ENCODE measurements at places on chromosomes 6 and 20.

DNA sequence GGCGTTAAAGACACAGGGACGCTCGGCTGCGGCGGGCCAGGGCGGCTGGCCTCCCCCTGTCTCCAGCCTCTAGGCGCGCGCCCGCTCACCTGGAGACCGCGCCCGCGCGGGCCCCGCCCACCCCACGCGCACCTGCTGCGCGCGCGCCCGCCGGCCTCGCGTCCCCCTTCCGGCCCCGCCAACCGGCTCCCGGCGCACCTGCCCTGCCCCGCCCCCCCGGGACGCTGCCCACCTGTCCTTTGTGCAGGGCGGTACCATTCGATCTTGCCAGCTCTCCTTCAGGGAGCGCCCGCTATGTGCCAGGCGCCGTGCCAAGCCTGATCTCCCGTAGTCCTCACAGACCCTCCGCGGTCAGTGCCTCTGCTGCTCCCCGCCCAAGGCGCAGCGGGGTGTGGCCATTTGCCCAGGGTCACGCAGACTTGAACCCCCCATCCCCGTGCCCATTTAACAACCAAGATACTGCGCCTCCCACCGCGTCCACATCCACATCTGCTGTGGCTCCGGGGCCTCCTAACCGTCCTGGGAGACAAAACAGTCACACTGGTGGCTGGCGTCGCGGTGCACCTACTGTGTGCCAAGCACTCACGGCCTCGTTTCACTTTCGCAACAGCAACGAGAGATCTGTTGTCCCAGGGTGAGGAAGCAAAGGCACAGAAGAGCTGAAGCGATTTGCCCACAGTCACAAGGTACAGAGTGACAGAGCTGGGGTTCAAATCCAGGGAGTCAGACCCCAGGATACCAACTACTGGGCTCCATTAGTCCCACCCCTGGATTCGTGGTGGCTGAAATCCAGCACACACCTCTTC is 48.1 kb downstream of the NOL4L start:
- DNase-seq: no peak

DNA sequence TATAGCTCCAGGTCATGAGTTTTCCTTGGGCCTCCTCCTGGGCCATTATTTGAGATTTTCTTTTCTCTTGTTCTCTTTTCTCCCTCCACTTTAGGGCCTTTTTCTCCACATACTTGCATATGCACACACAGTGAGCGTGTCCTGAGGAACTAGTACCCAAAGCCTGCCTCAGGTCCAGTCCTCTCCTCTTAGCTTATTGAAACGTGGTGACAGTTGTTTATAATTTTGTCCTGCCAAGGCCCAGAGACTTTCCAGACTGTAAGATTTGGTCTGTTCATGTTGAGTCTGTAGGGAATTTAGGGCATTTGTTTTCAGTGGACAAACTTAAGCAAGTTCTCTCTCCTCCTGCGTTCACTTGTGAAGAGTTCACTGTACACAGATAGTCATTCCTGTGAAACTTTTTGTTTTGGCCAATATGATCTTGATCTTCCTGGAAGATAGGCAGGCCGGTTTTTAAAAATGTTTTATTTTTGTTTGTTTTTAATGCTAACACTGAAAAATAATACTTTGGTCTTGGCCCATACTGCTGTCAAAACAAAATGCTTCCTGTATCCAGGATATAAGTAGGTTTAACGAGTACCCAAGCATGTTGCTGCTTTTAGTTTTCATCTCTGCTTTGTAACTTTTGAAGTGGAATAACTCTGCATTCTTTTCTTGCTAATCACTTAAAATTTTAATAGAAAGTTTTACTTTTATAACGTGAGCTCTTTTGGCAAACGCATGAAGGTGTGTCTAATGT is 20.7 kb downstream of the LRRC1 start:
- no peak for DNase-seq

DNA sequence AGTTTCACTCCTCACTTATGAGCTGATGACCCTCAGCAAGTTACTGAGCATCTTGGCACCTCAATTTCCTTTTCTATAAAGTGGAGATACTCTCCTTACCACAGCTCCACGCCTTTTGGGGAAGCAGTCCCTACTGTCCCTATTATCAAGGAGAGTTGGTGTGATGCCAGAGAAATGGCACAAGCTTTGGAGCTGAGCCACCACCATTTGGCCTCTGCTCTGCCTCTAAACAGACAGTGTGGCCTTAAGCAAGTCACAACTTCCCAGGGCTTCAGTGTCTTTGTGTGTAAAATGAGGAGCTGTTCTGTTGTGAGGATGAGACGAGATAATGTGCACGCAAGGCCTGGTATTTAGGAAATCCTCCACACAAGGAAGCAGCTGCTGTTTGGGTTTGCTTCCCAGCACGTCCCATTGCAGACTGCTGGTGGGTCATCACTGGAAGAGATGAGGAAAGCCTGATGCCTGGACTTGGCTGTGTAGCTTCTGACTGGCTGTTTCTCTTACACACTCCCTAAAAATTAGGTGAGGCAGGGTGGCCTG is 18.5 kb downstream of the NSFL1C start:
- DNase-seq: no peak

DNA sequence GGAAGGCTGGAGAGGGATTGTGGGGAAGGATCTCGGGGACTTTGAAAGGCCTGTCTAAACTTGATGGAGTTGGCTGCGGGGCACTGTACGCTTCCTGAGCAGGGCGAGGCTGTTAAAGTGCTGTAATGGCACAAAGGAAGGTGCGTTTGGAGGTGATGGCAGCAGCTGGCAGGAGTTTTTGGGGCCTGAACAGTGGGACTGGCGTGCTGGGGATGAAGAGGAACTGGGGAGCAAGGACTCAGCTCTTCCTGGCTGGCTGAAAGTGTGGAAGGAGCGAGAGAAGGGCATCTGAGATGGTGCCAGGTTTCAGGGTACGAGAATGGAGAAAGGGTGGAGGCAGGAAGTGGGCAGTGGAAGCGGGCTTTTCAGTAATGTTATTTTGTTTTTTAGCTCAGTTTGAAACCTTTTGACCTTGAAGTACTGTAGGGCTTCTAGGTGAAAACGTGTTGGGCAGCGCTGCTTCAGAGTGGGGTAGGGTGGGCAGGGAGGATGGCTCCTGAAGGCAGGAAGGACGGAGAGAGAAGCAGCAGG is 8.0 kb downstream of the TMEM181 start:
- DNase-seq: no peak

GRCh38 chr6:139758209-139758611 is 383.8 kb upstream of the CITED2 start:
- DNase-seq: no peak

GRCh38 chr6:36296240-36296639 is 26.4 kb downstream of the PNPLA1 start:
- no peak for DNase-seq

GRCh38 chr6:107398001-107398400 is 61.4 kb downstream of the PDSS2 start:
- DNase-seq: no peak

DNA sequence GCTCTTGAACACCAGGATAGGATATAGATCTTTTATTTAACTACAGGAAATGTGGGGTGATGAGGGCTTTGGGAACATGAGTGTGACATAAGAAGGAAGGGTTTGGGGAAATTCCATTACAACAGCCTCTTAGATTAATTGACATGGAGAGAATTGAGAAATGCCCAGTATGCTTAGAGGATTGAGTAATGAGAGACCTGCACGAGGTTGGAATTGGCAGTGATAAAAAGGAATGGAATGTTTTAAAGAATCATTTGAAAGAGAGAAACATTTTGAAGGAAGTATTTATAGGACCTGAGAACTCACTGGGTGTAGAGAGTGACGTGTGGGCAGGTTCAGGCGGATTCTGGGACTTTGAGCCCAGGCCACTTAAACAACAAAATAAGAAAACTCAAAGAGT is 227.0 kb downstream of the BMP2 start:
- DNase-seq: no peak

GRCh38 chr6:169864148-169865020 is 113.0 kb downstream of the ERMARD start:
- DNase-seq: peak; percentile 14

GRCh38 chr6:113338644-113339043 is 518.5 kb upstream of the MARCKS start:
- DNase-seq: no peak

- no peak for DNase-seq
These were observed 524.0 kb downstream of the TFAP2A start for GRCh38 chr6:9890893-9891292.

DNA sequence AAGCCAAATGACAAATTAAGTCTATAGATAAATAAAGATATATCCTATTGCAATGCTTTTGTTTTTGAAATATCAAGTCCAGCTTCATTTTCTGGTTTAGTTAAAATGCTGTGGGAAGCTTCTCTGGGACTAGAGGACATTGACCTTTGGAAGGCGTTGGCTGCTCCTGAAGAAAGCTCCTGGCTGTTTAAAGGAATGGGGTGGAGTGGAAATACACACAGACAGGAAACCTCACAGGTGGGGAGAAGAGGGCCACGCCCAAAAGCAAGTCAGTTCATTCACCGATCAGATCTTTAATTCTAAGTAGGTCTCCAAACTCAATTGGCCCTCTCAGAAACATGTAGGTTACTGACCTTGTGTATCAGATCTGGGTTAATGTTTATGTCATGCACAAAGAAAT is 59.6 kb downstream of the SPTLC3 start:
- no peak for DNase-seq

GRCh38 chr6:53503060-53503459 is 41.8 kb downstream of the GCLC start:
- DNase-seq: no peak

DNA sequence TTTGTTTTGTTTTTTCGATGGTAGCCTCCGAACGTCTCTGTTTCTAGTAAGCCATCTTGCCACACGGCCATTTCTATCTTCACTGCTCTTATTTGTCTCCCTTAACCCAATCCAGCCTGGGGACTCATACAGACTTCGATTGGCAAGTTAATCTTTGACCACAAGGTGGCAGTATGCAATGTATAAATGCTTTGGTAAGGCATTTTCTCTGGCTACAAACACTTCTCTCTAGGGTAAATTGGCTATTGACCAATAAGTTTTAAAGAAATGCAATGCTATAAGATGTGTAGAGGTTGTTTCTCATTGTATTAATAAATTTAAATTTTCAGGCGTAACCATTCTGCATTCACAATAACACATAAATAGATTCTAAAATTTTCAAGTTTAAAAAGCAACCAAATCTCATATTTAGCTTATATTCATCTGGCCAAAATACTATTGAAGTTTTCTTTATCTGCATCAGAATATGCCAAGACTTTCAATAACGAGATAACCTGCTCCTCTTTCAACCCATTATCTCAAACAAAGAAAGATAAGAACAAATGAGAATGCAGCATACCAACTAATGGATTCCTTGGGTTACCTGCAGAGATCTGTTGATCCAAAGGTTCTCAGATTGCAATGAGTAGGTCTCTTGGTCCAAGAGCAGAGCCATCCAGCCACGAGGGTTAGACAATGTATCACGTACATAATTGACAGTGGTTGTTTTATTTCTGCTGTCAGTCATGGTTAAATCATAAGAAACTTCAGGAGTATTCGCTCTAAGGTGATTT is 231.9 kb downstream of the PKHD1 start:
- no peak for DNase-seq

DNA sequence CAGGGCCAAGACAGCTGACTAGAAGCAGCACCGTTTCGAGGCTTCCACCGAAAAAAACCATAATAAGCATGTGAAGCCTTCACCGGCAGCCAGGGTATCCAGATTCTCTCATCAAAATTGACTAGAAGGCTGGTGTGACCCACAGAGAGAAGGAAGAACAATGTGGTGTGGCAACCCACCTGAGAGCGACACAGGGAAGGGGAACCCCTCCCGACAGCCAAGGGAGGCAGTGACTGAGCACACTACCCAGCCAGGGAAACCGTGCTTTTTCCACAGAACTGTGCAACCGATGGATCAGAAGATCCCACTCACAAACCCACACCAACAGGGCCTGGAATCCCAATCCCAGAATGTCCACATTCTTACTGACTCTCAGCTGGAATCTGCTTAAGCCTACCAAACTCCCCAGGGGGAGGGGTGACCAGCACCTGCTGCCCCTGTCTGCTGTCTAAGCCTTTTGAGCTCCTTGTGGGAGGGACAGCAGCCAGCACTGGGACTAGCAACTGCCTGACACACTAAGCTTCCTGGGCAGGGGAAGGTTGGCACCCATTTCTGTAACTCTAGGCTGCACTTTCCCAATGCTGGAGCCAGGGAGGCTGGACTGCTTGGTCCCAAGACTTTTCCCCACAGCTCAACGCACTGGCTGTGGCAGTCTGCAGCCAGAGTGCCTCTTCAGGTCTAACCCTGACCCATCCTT is 231.9 kb upstream of the FAM83B start:
- no peak for DNase-seq

DNA sequence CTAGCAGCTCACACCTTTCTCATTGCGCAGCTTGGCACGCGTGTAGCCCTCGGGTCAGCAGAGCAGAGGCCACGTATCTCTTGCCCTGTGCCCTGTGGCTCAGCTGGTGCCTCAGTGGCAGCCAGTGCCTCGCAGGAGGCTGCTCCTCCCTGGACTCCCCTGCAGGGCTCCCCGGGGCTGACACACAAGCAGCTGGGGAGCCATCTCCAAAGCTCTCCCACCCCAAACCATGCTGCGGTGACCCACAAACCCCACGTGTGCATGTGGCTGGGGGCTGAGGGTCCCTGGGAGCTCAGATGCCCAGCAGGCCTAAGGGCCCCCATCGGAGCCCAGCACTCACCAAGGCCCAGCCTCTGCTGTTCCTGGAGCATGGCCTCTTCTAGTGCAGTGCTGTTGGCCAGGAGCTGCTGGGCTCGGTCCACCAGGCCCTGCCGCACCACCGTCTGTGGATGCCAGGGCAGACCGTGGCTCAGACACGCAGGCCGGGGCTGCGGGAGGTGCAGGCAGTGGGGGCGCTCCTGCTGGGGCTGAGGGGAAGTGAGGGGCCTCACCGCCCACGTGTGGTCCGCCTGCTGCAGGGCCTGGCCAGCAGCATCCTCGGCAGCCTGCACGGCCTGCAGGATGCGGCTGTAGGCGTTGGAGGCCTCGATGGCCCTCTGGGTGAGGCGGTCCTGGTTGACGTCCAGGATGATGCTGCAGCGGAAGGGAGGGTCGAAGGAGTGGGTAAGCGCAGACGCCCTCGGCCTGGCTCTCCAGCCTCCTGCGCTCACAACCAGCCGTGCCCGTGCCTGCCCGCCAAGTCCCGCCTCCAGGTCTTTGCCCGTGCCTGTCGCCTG is 13.8 kb downstream of the ADRM1 start:
- no peak for DNase-seq

DNA sequence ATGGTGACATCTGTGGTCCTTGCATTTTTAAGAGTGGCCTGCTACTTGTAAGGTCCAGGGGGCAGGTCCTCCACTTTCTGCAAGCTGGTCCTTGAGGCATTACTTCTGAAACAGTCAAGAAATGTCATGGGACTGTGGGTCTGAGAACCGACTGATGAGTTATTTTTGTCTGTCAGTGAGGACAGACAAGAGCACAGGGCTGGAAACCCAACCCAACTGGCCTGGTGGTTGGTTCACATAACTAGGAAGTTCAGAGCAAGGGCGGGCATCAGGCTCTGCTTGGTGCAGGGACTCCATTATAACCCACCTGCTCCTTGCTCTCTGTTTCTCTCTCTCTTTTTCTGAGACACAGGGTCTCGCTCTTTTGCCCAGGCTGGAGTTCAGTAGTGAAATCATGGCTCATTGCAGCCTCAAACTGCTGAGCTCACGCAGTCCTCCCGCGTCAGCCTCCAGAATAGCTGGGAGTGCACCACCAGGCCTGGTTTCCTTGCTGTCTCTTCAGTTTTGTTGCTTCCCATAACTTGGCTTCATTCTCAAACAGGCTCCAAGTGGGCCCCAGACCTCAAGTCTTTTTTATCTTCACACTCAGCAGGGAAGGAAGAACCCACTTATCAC is 9.2 kb downstream of the CST3 start:
- DNase-seq: no peak

All from NCI-H524 treated with DMSO at 0.1 percent for 48 hours (cell line).